ENCODE measurements at places on chromosomes 12 and 14. TPM values are rescaled to one million over a fixed set of nuclear protein-coding genes. Genes with fewer than 3 reads are reported as not detected.
A peak's percentile ranks its signal among the peaks of the same experiment; 100 is the strongest.

- no peak overlapping the region for H3K4me3 ChIP-seq
- no peaks in the 10 kb centered on the region for H3K36me3 ChIP-seq
- H3K4me1 ChIP-seq: no peaks in the 10 kb centered on the region
- DNase-seq: peak; percentile 55
- H3K27me3 ChIP-seq: peaks cover 73% of the 10 kb centered on the region
Measured at GRCh38 chr12:94145191-94145983, 3.0 kb upstream of the PLXNC1 start.

- no peaks in the 10 kb centered on the region for H3K36me3 ChIP-seq
- H3K4me1 ChIP-seq: no peaks in the 10 kb centered on the region
- peak; percentile 0 for DNase-seq
- no peaks in the 10 kb centered on the region for H3K27me3 ChIP-seq
- H3K4me3 ChIP-seq: no peak overlapping the region
Measured at GRCh38 chr12:85179680-85180270, 100.2 kb upstream of the ALX1 start.

GRCh38 chr12:20376984-20377383 is 8.6 kb downstream of the PDE3A start:
- H3K4me1 ChIP-seq: no peaks in the 10 kb centered on the region
- peak; percentile 30 for DNase-seq
- no peaks in the 10 kb centered on the region for H3K36me3 ChIP-seq
- H3K4me3 ChIP-seq: no peak overlapping the region
- H3K27ac ChIP-seq: no peak overlapping the region
- H3K27me3 ChIP-seq: no peaks in the 10 kb centered on the region

GRCh38 chr14:54188064-54188666 is 208.6 kb upstream of the CDKN3 start:
- H3K4me1 ChIP-seq: peaks cover 3% of the 10 kb centered on the region
- DNase-seq: no peak
- no peaks in the 10 kb centered on the region for H3K36me3 ChIP-seq
- H3K4me3 ChIP-seq: no peak overlapping the region
- H3K27me3 ChIP-seq: no peaks in the 10 kb centered on the region
- H3K27ac ChIP-seq: no peak overlapping the region

Gene CCDC175
- not detected for polyA plus RNA-seq

Gene NPFF
- not detected for polyA plus RNA-seq

Gene TUBA1C
- 2,715 TPM for polyA plus RNA-seq

DNA sequence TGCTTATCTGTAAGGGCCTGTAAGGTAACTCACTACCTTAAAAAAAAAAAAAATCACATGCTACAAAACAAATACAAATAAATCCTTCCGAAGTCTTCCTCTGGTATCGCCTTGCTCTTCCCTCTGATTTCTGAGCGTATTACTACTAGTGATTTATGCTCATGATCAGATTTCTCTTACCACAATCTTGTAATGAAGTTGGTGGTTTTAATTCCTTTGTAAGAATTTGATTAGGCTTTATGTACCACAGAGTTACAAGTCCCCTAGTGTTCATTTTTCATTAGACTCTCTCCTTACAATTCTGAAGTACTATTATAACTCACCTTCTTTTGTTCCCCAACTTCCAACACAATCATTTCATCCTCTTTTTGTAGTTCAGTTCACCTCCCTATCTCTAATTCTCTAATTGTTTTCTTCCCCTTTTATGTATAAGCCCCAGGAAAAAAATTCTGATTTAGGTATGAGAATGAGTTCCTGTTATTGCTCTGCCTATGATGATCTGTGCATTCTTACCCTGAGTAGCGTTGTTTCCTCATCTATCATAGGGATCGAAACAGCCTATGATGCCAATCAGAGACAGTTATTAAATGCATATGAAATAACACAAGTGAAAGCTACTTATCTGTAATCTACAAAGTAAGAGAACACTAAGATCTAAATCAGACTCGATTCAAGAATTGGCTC is 81.5 kb downstream of the EPS8 start:
- H3K27ac ChIP-seq: no peak overlapping the region
- no peak for DNase-seq
- H3K36me3 ChIP-seq: peaks cover 3% of the 10 kb centered on the region

- H3K4me3 ChIP-seq: no peak overlapping the region
- H3K36me3 ChIP-seq: no peaks in the 10 kb centered on the region
- no peaks in the 10 kb centered on the region for H3K27me3 ChIP-seq
- peak; percentile 22 for DNase-seq
- peaks cover 7% of the 10 kb centered on the region for H3K4me1 ChIP-seq
Measured at GRCh38 chr14:58598028-58598803, 39.5 kb upstream of the DACT1 start.

DNA sequence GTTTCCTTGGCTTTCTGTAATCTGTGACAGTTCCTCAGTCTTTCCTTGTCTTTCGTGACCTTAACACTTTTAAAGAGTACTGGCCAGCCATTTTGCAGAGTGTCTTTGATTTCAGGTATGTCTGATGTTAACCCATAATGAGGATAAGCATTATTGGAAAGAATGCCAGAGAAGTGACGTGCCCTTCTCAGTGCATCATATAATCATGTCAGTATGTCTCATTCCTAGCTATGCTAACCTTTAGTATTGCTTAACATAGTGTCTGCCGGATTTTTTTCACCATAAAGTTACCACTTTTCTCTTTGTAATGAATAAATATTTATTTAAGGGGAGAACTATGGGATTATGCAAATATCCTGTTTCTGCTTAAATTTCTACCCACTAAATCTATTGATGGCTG is 28.5 kb downstream of the RERG start:
- H3K27ac ChIP-seq: no peak overlapping the region
- H3K4me3 ChIP-seq: no peak overlapping the region
- no peaks in the 10 kb centered on the region for H3K27me3 ChIP-seq

GRCh38 chr12:49885118-49885517 is 18.6 kb downstream of the FAIM2 start:
- H3K4me1 ChIP-seq: no peaks in the 10 kb centered on the region
- H3K36me3 ChIP-seq: no peaks in the 10 kb centered on the region
- no peak overlapping the region for H3K27ac ChIP-seq
- H3K4me3 ChIP-seq: no peak overlapping the region

Gene BCAT1
- polyA plus RNA-seq: 21.3 TPM

GRCh38 chr12:26941215-26941594 is 2.9 kb downstream of the FGFR1OP2 start:
- DNase-seq: no peak
- no peaks in the 10 kb centered on the region for H3K4me1 ChIP-seq
- no peaks in the 10 kb centered on the region for H3K36me3 ChIP-seq

DNA sequence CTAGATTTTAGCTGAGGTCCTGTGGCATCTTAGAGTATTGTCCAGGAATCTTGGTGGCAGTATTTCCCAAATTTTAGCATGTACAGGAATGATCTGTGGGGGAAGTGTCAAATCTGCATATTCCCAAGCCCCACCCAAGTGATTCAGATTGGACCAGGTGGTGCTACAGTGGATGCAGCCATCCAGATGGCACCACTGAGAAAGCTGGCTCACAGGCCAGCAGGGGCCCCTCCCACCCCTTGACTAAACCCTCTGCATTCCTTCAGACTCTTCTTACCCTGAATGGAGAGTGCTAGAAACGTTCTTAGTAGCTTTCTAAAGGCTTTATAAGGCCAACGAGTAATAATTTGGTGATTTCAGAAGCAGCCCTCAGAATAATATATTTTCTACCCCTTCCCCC is 255.2 kb downstream of the NRXN3 start:
- H3K4me1 ChIP-seq: no peaks in the 10 kb centered on the region
- no peaks in the 10 kb centered on the region for H3K36me3 ChIP-seq
- H3K27ac ChIP-seq: no peak overlapping the region
- no peaks in the 10 kb centered on the region for H3K27me3 ChIP-seq
- DNase-seq: no peak

GRCh38 chr14:104633276-104634137 is 28.9 kb upstream of the TMEM179 start:
- no peaks in the 10 kb centered on the region for H3K36me3 ChIP-seq
- peaks cover 12% of the 10 kb centered on the region for H3K27me3 ChIP-seq
- H3K4me1 ChIP-seq: no peaks in the 10 kb centered on the region
- H3K27ac ChIP-seq: no peak overlapping the region

GRCh38 chr12:120988658-120989057 is 10.3 kb downstream of the HNF1A start:
- H3K27me3 ChIP-seq: peaks cover 17% of the 10 kb centered on the region
- H3K36me3 ChIP-seq: no peaks in the 10 kb centered on the region
- H3K27ac ChIP-seq: no peak overlapping the region
- H3K4me1 ChIP-seq: no peaks in the 10 kb centered on the region
- no peak for DNase-seq

DNA sequence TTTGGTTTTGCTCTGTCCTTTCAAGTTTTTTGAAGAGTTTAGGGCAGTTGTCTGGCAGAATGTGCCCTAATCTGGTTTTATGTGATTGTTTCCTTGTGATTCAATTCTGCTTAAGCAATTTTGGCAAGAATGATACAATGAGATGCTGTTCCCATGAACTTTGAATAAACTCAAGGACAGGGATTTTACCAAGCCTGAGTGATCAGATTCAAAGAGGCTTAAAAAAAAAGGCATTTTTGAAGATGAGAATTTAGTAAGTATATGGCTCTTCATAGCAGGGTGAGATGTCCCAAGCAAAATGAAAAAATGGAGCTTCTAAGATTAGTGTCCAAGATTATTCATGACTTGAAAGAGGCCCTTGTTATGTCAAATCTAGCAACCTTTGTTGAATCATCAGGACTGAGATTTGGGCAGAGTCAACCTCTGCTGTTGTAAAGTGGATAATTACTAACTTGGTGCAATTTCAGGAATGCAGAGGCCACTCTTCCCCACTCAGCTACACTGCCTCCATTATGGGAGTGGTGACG is 180.6 kb upstream of the NUDT4 start:
- no peaks in the 10 kb centered on the region for H3K36me3 ChIP-seq
- no peaks in the 10 kb centered on the region for H3K27me3 ChIP-seq
- peaks cover 17% of the 10 kb centered on the region for H3K4me1 ChIP-seq
- peak; percentile 54 for DNase-seq

DNA sequence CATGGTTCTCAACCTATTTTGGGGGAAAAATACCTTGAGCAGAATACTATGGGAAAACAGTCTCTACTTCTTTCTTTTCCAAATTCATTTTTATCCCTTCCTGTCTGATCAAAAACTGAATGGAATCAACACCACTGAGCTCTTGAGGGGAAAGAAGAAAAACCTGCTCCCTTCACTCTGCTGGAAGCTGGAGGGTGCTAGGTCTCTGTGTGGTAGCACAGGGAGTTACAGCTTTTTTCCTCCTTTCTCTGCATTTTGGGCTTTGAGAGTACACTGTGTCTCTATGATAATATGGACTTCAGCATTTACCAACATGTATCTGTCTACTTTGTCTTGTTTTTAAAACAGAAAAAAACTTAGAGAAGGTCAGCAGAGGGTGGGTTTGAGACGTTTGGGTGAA is 417.2 kb upstream of the SYT1 start:
- no peak for DNase-seq
- H3K4me1 ChIP-seq: no peaks in the 10 kb centered on the region
- H3K36me3 ChIP-seq: no peaks in the 10 kb centered on the region
- H3K27ac ChIP-seq: no peak overlapping the region
- H3K27me3 ChIP-seq: no peaks in the 10 kb centered on the region

DNA sequence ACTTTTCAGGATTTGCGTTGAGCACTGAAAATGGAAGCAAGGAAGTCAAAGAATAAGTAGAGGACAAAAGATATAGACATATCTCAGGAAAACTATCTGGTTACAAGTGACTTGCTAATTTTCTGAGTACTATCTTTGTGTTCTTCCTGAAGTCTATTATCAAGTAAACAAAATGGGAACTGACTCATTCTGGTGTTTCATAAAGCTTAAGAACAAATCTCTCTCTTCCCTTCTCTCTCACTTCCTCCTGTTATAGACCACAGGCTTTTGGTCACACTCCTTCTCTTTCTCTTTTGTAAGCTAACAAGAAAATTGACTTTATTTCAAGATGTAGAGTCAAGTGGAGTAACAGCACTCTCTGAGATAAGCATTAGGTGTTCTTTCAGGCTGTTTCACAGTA is 406.6 kb upstream of the SYT1 start:
- no peaks in the 10 kb centered on the region for H3K27me3 ChIP-seq
- no peaks in the 10 kb centered on the region for H3K4me1 ChIP-seq
- DNase-seq: peak; percentile 72
- H3K4me3 ChIP-seq: no peak overlapping the region
- no peak overlapping the region for H3K27ac ChIP-seq

Gene TPI1
- polyA plus RNA-seq: 1,995 TPM

Gene ATL1
- polyA plus RNA-seq: 6.0 TPM

Gene PTPRR
- polyA plus RNA-seq: 0.21 TPM

Gene TMX1
- 11.1 TPM for polyA plus RNA-seq

Gene TMEM253
- polyA plus RNA-seq: not detected

DNA sequence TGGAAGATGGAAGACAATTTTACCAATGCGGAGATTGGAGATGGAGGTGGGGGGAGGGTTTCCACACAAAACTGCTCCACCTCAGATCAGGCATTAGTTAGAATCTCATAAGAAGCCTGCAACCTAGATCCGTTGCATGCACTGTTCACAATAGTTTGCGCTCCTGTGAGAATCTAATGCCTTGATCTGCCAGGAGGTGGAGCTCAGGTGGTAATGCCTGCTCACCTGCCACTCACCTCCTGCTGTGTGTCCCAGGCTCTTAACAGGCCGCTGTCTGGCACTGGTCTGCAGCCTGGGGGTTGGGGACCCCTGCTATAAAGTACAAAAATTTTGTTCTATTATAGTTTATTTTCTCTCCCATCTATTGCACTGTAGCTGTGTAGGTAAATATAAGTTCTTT is 84.9 kb upstream of the FOXG1 start:
- no peaks in the 10 kb centered on the region for H3K4me1 ChIP-seq
- no peak for DNase-seq
- H3K27me3 ChIP-seq: no peaks in the 10 kb centered on the region

Gene EIF2B1
- 45.9 TPM for polyA plus RNA-seq

GRCh38 chr14:56005191-56006053 is 112.8 kb upstream of the PELI2 start:
- no peaks in the 10 kb centered on the region for H3K36me3 ChIP-seq
- H3K27ac ChIP-seq: no peak overlapping the region
- H3K4me3 ChIP-seq: peak overlapping the region; percentile 24
- H3K4me1 ChIP-seq: peaks cover 8% of the 10 kb centered on the region

DNA sequence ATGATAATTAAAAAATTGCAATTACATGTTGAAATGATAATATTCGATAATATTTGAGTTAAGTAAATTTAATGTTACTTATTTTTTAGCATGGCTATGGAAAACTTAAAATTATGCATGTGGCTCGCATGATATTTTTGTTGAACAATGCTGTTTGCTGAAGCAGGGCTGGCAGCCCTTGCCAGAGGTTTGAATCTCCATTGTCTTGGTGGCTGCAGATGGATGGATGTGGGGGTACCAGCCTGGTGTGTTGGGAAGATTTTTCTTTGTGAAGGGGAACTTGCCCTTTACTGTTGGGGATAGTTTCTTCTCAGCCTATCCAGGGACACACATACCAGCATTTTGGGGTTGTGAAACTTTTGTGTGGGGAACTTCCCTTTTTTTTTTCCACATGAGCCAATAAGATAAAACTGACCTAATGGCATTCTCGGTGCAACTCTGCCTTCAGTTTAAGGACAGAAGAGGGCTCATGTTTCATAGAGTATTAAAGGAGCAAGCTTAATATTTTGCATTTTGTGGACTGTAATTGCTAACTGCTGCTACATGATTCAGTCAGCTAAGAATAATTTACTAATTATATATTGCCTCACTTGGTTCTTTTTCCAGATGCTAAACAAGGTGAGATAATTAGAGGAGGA is 8.8 kb downstream of the RASSF3 start:
- H3K27me3 ChIP-seq: no peaks in the 10 kb centered on the region
- H3K36me3 ChIP-seq: no peaks in the 10 kb centered on the region
- H3K27ac ChIP-seq: peak overlapping the region; percentile 89
- peaks cover 15% of the 10 kb centered on the region for H3K4me1 ChIP-seq

Gene KTN1
- 42.1 TPM for polyA plus RNA-seq

All from IMR-90 (cell line).